Kidney tubule cell (primary cell): ENCODE measurements at places on chromosomes 7 and 10.

DNA sequence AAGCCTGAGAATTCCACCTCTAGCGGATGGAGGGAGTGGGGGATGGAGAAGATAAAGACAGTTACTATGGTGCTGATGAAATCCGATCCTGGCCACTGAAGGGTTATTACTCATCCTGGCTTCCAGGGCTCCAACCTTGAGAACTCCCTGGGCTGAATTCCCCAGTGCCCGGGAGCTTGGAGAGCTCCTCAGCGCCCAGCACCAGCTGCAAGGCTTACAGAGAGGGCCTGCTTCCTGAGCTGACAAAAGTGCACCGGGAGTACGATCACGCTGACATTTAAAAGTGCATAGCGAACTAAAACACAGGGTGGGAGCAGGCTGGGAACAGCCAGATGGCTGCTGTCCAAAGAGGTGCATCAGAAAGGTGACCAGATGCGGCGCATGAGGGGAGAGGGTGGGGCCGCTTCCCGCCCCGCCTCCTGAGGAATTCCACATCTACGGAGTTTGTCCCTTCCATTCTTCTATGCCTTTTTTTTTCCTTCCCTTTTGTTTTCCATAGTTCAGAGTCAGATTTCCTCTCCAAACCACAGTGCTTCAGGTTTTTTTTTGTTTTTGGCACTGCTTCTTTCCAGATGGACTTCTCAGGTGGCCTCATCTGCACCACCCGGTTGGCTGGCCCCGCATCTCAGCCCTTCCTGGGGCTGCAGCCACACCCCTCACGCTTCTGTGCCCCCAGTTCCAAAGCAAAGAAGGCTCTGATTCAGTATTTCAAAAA lies 62.4 kb upstream of the MKRN1 start:
- peak; percentile 88 for DNase-seq

DNA sequence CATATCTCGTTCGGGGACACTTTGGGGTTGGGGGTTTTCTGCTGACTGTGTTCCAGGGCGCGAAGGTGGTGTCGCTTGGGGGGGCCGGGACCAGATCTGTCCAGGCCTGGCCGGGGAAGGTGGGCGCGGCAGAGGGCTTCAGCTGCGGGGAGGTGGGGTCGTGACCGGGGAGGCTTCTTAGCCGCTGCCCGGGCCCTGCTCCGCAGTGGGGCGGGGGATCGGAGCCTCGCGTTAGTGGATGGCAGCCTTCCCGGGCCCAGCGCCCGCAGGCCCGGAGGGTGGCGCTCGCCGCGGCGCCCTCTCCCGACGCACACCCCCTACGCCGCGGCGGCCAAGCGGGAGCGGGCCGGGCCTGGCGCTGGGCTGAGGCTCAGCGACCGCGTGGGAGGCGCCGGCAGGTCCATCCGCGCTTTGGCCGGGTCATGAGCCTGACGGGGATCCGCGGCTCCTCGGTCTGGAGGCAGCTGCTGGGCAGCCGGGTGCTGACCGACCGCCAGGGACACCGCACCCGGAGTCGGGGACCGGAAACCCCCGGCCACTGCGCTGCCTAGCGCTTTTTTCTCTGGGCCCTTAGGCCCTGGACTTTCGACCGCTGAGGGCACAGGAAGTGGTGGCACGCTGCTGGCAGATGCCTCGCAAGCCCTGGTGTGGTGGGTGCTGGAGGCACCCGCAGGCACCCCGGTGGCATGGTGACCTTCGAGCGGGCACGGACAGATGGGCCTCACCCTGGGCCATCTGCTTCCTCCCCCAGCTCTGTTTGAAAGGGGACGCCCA lies 1.2 kb downstream of the AGAP3 start:
- peak; percentile 70 for DNase-seq

DNA sequence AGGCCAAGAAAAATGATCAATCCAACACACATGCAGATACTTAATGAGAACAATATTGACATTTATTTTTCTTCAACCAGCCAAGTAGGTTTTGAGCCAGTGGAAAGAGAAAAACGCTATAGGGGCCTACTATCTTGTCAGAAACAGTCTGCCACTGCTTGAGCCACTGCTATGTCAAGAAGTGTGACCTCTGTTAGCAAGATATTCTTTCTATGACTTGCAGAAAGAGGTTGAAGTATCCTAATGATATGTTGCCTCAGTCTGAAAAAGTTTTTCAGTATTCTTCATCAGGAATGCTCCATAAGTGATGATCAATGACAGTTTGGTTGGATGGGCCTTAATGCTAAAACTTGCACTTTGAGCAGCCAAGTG lies 328.4 kb upstream of the KCND2 start:
- no peak for DNase-seq

- no peak for DNase-seq
Measured at GRCh38 chr10:122424059-122424458, 30.4 kb upstream of the ARMS2 start.

GRCh38 chr7:82964150-82964882 lies 198.4 kb downstream of the PCLO start:
- no peak for DNase-seq

DNA sequence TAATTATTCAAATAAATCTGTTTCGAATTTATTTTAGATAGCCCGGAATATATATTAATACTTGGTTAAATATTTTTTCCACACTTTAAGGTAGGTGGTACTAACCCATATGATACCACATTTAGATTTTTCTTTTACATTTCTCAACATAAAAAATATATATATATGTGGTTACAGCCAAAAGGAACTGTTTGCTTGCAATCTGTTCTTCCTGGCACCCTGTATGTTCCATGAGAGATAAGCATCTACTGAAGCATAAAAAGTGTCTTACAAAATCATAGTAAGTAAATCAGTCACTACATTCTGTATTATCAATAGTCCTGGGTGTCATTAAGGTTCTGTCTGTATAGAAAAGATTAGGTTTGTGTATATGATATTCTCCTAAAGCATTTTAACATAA lies 726.8 kb downstream of the GRM8 start:
- DNase-seq = no peak

GRCh38 chr7:92178928-92179924 lies at the start of gene LRRD1:
Gene LRRD1 (minus strand): TSS chr7:92179142. CDS start chr7:92165202, 13,940 bp downstream.
- DNase-seq = peak; percentile 93

DNA sequence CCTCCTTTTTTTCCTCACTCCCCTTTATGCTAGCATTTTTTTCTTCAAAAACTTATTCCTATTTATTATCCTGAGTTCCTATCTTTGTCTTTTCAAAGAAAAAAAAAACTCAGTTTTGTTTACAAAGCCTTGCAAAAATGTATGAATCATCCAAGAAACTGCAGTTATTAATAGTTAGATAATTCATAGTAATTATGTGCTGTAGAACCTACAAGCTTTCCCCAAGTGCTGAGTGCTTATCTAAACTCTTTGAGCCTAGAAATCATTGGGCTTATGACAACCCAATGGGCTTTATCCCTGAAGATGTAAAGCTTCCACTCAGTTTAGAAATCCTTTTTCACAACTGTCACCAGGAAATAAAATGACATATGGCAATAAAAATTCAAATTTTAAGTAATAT lies 145.9 kb upstream of the WNT16 start:
- no peak for DNase-seq

DNA sequence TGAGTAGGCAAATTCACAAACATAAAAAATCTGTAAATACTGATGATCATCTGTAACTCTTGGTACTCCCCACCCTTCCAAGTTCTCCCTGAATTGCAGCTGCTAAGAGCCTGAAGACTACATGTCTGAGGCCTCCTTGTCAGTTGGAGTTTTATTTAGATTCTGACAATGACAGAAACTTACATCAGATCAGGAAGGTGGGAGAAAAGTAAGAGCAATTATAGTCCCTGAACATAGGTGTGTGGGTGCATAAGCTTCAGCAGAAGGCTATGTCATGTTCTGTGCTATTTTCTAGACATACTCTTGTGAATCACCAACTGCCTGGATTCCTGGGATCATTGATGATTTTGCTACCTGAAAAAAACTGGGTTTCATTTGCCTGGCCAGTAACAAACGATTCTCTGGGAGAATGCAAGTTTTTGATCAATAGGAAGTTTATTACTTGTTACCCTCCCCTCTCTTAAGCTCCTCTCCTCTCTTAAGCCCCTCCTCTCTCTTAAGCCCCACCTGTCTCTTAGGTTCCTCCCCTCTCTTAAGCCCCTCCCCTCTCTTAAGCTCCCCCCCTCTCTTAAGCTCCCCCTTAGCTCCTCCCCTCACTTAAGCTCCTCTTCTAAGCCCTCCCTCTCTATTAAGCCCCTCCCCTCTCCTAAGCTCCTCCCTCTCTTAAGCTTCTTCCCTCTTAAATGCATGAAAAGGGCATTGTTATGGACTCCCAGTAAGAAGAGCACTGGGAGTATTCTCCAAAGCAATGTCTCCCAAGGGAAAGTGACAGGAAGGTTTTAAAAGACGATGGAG lies 1183.4 kb upstream of the AUTS2 start:
- no peak for DNase-seq

GRCh38 chr10:68043030-68043429 lies 32.1 kb downstream of the HERC4 start:
- peak; percentile 44 for DNase-seq

DNA sequence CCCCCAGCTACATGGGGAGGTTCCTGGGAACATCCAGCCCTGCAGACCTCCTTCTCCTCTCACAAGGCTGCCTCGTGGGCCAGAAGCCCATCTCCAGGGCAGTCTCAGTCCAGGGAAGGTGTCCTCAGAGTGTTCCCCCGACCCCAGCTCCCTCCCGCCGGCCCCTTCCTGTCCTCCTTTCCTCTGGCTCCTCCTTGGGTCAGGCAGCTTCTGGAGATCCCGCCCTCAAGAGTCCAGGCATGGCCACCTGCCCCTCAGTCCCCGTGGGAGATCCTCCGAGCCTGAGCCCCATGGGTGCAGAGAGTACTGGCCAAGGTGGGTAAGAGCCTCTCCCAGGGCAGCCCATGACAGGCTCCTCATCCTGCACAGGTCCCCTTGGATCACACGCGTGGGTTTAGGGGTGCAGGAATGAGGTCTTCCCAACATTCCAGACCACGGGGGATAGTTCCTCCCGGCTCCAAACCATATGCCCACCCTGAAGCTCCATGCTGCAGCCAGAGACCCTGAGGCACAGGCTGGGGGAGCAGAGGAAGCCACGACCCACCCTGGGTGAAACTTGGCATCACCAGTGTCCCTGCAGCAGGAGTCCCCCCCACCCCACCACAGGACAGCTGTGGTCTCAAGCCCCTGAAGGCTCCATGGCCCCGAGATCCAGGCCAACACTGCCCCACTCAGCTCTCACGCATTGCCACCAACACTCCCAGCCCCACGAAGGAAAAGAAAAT lies 65.5 kb downstream of the OAT start:
- DNase-seq = no peak

DNA sequence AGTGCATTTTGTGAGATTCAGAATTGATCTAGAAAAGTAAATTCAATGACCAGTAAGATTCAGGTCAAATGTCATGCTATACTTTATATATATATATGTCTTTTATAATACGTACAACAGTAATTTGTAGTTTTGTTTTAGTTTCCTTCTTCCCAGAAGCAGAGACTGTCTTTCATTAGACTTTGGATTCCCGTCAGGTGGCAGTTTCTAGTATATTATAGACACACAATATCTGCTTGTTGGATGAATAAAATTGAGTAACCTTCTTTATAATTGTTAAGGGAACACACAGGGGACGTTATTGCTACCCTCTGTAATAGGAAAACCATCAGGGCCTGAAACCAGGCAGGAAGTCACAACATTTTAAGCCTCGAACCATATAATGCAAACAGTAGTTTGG lies 5.3 kb upstream of the LAMB1 start:
- no peak for DNase-seq

- DNase-seq = no peak
Measured at GRCh38 chr7:106239406-106239805, 45.4 kb downstream of the NAMPT start.

GRCh38 chr7:158278745-158279320 lies 308.8 kb downstream of the PTPRN2 start:
- DNase-seq = no peak

GRCh38 chr10:77415313-77415960 lies 222.2 kb downstream of the KCNMA1 start:
- DNase-seq = no peak

DNA sequence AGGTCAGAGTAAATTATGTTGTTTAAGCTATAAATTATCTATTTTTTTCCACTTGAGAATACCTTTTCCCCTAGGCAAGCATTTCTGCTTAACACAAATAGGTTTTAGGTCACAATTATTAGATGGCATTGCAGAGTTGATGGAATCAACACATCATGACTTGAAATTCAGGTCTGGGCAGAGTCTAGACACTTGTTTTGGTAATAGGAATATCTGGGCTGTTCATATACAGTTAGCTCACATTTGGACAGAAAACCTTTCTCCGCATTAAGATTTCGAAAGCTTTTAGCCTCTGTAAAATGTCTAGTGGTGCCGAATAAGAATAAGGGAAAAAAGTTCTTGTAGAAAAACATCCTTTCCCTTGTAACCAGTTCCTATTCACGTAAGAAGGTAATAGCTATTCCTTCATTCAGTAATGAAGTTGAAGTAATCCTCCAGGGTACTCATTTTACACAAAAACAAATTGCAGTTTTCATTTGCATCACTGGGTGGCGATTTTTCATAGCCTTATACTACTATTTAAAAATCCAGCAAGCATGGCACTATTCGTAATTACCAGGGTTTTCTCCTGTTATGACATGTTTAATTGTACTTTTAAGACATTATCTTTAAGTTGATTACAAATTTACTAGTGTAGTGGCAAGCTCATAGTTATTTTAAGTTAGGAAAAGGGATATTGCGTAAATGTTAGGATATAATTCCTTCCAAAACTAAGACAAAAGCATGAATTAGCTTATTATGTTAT lies 37.0 kb downstream of the RPA3 start:
- DNase-seq = peak; percentile 68

DNA sequence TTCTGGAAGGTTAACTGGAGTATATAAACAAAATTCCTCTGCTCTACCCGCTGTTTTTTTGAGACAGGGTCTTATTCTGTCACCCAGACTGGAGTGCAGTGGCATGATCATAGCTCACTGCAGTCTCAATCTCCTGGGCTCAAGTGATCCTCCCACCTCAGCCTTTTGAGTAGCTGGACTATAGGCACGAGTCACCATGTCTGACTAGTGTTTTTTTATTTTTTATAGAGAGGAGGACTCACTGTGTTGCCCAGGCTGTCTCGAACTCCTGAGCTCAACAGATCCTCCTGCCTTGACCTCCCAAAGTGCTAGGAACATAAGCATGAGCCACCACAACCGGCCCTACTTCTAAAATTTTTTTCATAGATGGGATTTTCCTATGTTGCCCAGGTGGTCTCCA lies 2.2 kb downstream of the RAB18 start:
- DNase-seq = peak; percentile 50

DNA sequence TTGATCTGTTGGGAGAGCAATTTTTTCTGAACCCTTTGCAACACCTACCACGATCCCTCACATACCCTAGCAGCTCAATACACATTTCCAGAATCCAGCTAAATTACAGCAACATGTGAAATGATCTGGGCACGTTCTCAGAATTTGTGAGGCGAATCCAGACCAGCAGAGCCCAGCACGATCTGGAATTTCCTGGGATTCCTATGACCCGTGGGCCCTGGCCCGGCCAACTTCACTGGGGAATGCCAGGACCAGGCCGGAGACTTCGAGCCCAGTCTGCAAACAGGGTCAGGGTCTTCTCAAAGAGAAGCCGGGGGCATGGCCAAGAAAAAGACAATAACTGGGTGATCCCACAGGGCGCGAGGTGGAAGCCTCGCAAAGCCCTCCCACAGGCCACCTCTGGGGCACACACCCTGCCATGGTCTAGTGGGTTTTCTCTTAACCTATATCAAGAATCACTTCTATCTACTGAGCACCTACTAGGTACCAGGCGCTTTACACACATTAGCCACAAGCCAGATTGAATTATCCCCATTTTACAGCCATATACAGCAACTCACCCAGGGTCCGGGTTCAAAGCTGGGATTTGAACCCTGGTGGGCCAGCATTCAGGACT lies 33.8 kb downstream of the FAM53B start:
- peak; percentile 19 for DNase-seq

- peak; percentile 78 for DNase-seq
Measured at GRCh38 chr7:93890041-93890463, 501 bp downstream of the TFPI2 start.

- no peak for DNase-seq
Measured at GRCh38 chr10:9858816-9859215, 1158.9 kb upstream of the CELF2 start.
